ENCODE measurements at places on chromosomes 16 and 17.
A peak's percentile ranks its signal among the peaks of the same experiment; 100 is the strongest.

- peak; percentile 23 for DNase-seq
Observed at GRCh38 chr16:79439901-79440300, 160.6 kb downstream of the MAF start.

- no peak for DNase-seq
Observed at GRCh38 chr17:75844530-75845057, 390 bp upstream of the UNC13D start.

GRCh38 chr17:33366960-33367359, 73.9 kb upstream of the ASIC2 start:
- no peak for DNase-seq

DNA sequence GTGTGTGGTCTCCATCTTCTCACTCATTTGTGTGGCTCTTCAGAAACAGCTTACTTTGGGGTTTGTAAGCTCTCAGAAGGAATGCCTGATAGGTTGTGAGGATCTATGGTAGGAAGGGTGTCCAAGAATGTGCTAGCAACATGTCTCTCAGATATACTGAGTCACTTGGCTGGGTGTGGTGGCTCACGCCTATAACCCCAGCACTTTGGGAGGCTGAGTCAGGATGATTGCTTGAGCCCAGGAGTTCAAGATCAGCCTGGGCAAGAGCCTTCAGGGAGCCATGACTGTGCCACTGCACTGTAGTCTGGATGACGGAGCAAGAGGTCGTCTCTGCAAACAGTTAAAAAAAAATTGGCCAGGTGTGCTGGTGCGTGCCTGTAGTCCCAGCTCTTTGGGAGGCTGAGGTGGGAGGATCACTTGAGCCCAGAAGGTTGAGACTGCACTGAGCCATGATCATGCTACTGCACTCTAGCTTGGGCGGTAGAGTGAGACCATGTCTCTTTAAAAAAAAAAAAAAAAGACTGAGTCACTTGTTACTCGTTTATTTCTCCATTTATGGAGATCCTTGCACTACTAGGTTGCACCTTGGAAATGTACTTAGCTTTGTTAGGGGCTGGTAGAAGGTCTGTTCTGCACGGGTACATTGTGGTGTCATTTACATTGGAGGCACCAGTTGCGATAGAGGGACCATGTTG, 232.0 kb downstream of the SNX29 start:
- no peak for DNase-seq

- DNase-seq: no peak
Observed at GRCh38 chr16:65808790-65809189, 557.7 kb upstream of the CDH5 start.

- no peak for DNase-seq
Observed at GRCh38 chr17:15972497-15972951, 27.0 kb downstream of the ZSWIM7 start.

DNA sequence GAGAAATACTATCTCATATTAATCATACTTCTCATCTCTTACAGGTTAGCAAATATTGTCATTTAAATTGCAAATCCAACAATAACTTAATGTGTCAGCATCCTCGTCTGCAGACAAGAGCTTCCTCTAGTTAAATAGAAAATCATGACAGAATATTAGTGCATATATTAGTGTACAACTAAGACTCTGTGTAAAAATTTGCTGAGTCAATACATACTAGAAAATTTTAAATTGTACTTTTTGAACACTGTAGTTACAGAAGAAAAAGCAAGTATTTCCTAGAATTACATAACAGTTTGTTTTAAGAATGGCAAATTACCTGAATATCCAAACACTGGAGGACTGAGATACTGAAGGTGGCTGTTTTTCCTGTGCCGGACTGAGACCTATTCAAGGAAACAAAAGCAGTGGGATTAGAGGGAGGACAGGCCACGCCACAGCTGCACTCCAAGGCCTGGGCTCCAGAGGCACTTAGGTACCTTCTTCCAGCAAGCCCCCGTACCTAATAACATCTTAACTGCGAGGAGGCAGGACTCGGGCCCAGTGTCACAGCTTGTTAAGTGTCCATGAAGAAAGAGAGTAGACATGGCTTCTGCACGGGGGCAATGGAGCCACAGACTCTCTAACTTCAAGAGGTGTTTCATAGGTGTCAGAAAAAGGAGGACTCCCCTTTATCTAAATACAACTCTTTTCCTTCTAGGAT, 5.3 kb downstream of the EIF4A3 start:
- no peak for DNase-seq

DNA sequence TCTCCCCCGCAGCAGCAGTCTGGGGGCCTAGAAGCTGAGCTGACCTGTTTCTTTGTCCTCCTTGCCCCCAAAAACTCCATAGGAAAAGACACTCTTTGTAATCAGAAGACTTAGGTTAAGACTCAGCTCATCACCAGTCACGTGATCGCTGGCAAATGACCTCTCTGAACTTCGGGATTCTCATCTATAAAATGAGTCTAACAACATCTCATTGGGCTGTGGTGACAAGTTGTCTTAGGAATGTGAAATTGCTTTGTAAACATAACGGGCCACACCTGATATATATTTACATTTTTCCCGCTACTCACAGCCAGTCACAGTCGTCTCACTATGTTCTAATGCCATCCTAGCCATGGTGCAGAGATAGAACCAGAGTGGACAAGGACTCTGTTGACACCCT, 86.0 kb upstream of the LHX1 start:
- DNase-seq: no peak

- no peak for DNase-seq
Observed at GRCh38 chr17:82976982-82977488, 102.4 kb upstream of the METRNL start.

- DNase-seq: no peak
Observed at GRCh38 chr16:74264811-74265210, 31.8 kb upstream of the PSMD7 start.

GRCh38 chr16:30874821-30875717, 18.8 kb downstream of the BCL7C start:
- DNase-seq: peak; percentile 90

GRCh38 chr17:67115401-67115800, 71.0 kb downstream of the CACNG1 start:
- no peak for DNase-seq

GRCh38 chr17:70205401-70205800, 36.1 kb downstream of the KCNJ2 start:
- DNase-seq: no peak

GRCh38 chr17:4204710-4205173, 59.0 kb downstream of the ANKFY1 start:
- no peak for DNase-seq

DNA sequence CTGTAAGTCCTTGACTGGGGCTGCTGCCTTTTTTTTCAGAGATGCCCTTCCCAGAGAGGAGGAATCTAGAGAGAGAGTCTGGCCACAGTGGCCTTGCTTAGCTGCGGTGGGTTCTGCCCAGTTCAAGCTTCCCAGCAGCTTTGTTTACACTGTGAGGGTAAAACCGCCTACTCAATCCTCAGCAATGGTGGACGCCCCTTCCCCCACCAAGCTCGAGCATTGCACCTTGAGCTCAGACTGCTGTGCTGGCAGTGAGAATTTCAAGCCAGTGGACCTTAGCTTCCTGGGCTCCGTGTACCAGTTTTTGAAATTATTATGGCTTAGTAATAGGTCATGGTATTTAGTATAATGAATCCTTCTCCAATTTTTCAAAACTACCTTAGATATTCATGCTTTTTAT, 395.4 kb downstream of the NPIPA7 start:
- no peak for DNase-seq

- no peak for DNase-seq
Observed at GRCh38 chr17:8557176-8557806, 73.2 kb downstream of the MYH10 start.

GRCh38 chr17:57210972-57211411, 45.3 kb upstream of the MSI2 start:
- DNase-seq: no peak

- no peak for DNase-seq
Observed at GRCh38 chr17:51133365-51133764, 12.7 kb upstream of the SPAG9 start.

DNA sequence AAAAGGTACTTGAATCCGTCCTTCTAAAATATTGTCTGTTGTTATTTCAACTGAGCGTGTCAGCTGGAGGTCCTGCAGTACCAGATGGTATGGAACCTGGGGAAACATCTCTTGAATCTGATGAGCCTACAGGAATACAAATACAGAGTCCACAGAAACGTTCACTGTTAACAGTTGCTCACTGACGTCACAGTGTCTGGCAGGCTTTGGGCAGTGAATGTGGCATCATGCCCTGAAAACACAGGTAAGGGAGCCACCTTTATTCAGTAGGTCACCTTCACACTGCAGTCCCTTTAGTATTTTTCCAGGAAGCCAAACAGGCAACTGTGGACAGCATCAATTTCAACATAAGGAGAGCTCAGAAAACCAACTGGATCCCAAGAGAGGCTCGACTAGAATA, 56.1 kb downstream of the AMFR start:
- DNase-seq: no peak

- no peak for DNase-seq
Observed at GRCh38 chr16:28126684-28127620, 63.4 kb upstream of the GSG1L start.

DNA sequence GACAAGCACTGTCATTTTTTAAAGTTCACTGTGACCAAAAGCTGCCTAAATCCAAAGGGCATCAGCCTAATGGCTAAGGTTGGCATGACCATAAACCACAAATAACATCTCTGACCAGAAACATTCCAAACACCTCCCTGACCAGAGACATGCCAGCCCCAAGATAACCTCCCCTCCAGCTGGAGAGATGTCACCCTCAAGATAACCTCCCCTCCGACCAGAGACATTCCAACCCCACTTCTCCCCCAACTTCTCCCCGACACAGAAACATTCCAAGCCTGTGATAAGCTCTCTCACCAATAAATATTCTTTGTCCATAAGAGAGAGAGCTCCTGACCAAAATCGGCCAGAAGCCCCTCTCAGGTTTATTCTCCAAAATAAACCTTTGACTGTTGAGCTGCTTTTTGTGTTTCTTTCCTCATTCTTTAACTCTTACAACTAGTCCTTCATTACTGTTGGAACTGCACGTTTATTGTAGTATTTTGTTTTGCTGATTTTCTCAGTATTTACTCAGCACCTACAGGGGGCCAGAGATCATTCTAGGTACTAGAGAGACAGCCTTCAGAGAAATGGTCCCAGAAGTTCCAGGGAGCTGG, 325.6 kb downstream of the SLC39A11 start:
- no peak for DNase-seq

GRCh38 chr17:11140501-11140900, 100.5 kb upstream of the SHISA6 start:
- no peak for DNase-seq

- DNase-seq: no peak
Observed at GRCh38 chr16:89108416-89108815, 14.8 kb downstream of the ACSF3 start.

GRCh38 chr16:54341892-54342776, 55.5 kb upstream of the IRX3 start:
- no peak for DNase-seq

GRCh38 chr17:66450008-66450851, 147.8 kb downstream of the PRKCA start:
- no peak for DNase-seq

- DNase-seq: peak; percentile 94
Observed at GRCh38 chr17:15490634-15491261, 23.3 kb upstream of the CDRT4 start.

DNA sequence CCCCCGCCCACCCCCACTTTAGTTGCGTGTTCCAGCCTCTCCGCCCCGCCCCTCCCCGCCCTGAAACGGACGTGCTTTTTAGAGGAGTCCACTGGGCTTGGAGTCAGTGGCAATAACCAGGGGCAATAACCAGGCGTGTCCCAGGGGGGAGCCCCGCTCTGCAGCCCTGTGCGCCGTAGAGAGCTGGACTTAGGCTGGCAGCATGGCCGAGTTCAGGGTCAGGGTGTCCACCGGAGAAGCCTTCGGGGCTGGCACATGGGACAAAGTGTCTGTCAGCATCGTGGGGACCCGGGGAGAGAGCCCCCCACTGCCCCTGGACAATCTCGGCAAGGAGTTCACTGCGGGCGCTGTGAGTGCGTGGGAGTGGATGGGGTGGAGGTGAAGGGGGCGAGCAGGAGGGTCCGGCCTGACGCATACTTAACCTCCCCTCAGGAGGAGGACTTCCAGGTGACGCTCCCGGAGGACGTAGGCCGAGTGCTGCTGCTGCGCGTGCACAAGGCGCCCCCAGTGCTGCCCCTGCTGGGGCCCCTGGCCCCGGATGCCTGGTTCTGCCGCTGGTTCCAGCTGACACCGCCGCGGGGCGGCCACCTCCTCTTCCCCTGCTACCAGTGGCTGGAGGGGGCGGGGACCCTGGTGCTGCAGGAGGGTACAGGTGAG, at the start of gene ALOX15B:
ALOX15B (plus strand) TSS at position 106 of the 657 bp plus-strand sequence; CDS start at position 203, 97 bp downstream.
- peak; percentile 70 for DNase-seq

DNA sequence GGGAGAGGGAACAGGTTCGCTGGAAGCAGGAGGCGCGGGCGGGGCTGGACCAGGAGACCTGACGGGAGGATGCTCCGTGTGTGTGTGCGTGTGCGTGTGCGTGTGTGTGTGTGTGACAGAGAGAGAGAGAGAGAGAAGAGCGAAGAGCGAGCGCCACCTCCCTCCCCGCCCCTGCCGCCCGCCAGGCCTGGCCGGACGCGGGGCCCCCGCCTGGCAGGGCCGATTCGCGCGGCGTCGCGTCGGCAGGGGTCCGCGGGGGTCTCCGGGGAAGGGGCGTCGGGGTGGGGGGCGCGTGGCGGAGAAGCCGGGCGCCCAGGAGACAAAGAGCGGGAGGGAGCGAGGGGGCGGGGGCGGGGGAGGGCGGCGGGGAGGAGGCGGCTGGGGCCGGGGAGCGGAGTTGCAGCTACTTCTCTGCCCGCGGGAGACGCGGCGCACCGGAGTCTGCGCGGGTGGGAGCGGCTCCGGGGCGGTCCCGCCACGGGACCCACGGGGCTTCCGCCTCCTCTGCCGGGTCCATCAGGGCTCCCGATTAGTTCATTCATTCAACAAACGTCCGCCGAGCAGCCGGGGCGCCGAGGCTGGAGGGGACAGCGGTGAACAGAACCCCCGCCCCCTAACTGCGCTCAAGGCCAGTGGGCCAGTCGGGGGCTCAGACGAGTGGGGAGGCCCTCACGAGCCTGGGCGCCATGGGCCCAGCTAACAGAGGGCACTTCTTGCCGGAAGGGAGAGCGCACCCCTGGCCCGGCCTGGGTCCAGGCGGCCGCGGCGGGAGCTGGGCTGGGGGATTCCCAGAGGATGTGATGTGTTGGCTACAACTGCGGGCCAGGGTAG, at the start of gene SAMD14:
SAMD14 (minus strand) TSS at position 433 of the 831 bp plus-strand sequence. CDS start 5,201 bp downstream, outside the sequence.
- DNase-seq: peak; percentile 77

DNA sequence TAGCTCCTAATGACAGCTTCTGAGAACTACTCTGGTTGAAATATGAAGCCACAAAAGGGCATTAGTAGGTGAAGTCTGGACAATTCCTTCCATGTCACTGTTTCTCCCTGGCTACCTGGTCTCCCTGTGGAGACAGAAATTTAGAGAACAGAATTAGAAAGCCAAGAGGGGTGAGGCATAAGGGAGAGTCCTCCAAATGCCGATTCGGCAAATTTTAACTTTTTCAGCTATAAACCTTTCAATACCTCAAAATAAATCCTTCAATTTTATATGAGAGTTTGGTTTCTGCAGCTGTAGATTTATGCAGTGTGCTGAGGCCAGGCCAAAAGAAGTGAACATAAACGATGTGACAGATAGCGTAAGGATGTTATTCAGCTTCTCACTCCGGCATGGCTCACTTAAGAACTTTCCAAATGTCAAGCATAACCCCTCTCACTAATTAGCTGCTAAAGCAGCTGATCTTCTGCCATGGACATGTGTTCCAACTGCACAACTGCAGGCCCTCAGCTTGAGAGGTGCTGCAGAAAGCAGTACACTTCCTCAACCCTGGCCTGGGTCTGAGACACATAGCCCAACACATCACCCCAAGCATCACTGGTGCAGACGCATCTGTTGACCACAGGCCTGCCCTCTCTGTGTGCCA, 247.9 kb upstream of the SOX9 start:
- no peak for DNase-seq

Data from common myeloid progenitor, CD34-positive (primary cell).